Stimulated activated CD4-positive, alpha-beta T cell treated with anti-CD3 and anti-CD28 coated beads, Interleukin-15, amount 100 ng/mL, for 1 hour (primary cell): ENCODE measurements at places on chromosomes 7 and 10.

DNA sequence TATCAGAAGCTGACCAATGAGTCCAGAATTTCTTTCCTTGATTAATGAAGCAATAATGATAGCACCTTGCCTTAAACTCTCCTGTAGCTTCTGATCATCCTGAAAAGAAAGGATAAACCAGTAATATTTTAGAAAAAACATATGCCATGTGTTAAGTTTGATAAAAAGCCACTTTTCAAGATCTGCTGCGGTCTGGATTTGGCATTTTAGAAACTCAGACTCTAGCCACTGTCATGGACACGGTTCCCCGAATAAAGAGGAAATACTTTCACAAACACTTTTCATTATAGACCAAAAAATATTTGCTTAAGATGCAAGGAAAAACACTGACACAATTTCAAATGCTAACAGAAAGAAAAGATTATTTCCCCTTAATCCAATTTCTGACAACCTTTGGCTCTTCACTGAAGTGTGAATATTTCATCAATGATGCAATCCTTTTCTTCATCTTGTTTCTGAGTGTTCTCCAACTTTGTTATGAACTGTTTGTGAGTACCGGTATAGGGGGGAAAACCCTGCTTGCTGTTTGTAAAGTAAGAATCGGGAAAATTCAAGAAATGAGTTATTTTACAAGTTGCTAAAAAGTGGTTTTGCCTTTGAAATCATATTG lies 329.5 kb downstream of the CRPPA start:
- DNase-seq, result no peak

GRCh38 chr10:6337382-6337781 lies 134.7 kb downstream of the PFKFB3 start:
- no peak for DNase-seq

DNA sequence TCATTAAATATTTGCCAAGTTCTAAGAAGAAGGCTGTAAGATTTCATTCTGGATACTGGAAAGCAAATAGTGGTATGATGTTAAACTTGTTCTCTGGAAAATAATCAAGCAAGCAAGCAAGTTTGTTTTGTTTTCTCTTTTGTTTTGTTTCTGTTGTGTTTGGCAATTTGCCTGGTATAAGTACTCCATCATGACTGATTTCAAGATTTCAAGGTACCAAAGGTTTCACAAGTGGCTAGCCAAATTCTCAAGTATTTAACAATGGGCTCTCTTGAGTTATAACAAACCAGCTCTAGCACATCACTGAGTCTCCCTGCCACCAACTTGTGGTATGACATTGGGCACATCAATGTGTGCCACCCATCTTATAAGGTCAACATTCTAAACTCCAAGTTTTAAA lies 151.7 kb upstream of the IGFBP3 start:
- no peak for DNase-seq

DNA sequence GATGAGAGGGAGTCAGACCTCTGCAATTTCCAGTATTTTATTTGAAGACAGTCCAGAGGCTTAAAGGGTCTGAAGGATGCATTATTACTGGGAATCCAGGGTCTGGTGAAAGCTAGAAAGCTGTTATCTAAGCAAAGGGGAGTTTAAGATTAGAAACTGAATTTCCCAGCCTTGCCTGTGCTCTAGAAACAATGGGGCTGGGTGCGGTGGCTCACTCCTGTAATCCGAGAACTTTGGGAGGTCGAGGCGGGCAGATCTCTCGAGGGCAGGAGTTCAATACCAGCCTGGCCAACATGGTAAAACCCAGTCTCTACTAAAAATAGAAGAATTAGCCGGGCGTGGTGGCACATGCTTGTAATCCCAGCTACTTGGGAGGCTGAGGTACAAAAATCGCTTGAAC lies 71.5 kb upstream of the ANLN start:
- DNase-seq, result no peak

GRCh38 chr7:15554081-15554480 lies 7.7 kb downstream of the AGMO start:
- no peak for DNase-seq

GRCh38 chr7:11612737-11613136 lies 219.3 kb downstream of the THSD7A start:
- no peak for DNase-seq
